ENCODE measurements at places on chromosomes 7 and 10. TPM values are rescaled to one million over a fixed set of nuclear protein-coding genes. Genes with fewer than 3 reads are reported as not detected.

The CLDN4 gene
- total RNA-seq: 6.7 TPM

The ZNF239 gene
- 5.1 TPM for total RNA-seq

The SFRP5 gene
- total RNA-seq: not detected

The EBLN1 gene
- not detected for total RNA-seq

The GPR85 gene
- total RNA-seq: 3.4 TPM

The SCRN1 gene
- total RNA-seq: 81.6 TPM

The EBF3 gene
- total RNA-seq: under 0.01 TPM

The CALHM1 gene
- not detected for total RNA-seq
